ENCODE measurements at places on chromosomes 1 and 21.

DNA sequence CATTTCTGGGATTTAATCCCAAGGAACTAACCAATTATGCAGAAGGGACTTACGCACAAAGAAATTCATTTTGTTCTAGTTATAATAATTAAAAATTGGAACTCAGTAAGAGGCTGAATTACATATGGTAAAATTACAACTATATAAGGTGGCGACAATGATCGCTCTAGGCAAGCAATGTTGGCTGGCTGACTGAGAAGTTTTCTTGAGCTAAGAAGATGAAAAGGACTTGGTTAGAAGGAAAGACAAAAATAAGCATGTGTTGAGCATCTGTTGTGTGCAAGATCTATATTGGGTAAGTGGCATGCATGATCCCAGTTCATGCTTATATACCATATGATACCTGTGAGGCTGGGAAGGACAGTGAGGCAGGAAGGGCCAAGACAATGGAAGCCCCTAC is 80.8 kb downstream of the FCRL5 start:
- DNase-seq = no peak

GRCh38 chr1:111803951-111804350 is 48.2 kb downstream of the DDX20 start:
- no peak for DNase-seq

GRCh38 chr21:15015622-15016471 is 49.0 kb downstream of the NRIP1 start:
- no peak for DNase-seq

DNA sequence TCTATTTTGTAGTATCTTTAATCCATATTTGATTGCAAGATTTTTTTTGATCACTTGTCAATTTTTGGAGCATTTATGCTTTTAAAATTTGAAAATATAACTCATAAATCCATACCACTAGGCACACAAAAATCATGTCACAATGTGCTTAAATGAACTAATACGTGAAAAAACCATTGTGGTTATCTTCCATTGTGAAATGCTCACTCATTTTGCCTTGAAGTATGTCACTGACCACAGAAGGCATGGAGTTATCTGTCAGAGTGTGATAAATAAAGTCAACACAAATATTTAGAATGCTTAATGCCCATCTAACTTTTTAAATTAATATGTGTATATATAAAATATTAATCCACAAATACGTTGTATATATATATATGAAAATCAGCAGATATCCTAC is 347.2 kb downstream of the PTPRC start:
- DNase-seq = no peak
